Suppressor macrophage treated with lipopolysaccharide for 4 hours (primary cell): ENCODE measurements at places on chromosomes 7 and 10.

GRCh38 chr10:63072951-63073350 lies 60.2 kb upstream of the NRBF2 start:
- no peak for DNase-seq

GRCh38 chr10:124416733-124417132 lies 2.0 kb downstream of the OAT start:
- no peak for DNase-seq

DNA sequence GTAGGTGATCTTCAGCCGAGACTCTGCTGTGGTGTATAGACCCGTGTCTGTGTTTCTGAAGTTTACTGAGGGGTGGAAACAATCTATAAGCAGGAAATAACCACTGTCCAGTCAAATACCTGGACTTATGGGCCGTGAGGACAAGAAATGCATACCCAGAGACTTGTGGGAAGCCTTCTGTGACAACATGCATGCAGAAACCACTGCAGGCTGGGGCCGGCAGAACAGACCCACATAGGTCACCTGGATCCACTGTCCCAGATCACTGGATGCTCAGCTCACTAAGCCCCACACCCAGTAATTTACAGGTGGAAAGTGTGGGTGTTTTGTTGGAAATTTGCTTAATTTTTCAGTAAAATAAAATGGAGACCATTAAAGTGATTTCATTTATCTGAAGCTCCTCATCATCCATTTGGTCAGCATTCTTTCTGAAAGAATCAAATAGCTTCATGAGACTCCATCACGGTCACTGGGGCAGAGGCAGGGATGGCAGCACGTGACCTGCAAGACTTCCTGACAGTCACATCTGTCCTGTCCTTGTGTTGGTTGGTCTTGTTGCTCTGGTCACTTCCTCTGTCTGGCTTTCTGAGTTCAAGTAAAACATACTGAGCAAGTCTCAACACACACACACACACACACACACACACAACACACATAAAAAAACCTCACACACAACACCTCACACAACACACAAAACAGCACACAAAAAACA lies 108.3 kb downstream of the TNS3 start:
- DNase-seq: peak; percentile 58

- DNase-seq: no peak
These were observed 2.0 kb downstream of the ZNF775 start for GRCh38 chr7:150381096-150381495.

GRCh38 chr10:71521504-71522441 lies 125.1 kb downstream of the CDH23 start:
- no peak for DNase-seq

DNA sequence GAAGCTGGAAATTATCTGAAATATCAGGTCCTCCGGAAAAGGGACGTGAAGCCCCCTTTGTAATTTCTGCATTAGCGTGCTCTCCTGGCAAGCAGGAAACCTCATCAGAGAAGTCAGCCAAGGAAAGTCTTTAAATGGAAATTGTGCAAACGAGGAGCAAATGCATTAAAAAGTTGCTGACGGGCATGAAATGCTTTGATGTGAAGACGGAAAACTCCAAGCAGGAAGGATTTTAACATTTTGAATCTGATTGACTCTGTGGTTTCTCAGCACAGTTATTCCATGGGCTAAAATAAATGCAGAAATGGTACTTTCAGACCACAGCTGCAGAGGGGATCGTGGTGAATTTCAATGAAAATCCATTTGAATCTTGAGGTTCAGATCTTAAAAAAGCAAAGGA lies 167.8 kb downstream of the AHR start:
- no peak for DNase-seq

DNA sequence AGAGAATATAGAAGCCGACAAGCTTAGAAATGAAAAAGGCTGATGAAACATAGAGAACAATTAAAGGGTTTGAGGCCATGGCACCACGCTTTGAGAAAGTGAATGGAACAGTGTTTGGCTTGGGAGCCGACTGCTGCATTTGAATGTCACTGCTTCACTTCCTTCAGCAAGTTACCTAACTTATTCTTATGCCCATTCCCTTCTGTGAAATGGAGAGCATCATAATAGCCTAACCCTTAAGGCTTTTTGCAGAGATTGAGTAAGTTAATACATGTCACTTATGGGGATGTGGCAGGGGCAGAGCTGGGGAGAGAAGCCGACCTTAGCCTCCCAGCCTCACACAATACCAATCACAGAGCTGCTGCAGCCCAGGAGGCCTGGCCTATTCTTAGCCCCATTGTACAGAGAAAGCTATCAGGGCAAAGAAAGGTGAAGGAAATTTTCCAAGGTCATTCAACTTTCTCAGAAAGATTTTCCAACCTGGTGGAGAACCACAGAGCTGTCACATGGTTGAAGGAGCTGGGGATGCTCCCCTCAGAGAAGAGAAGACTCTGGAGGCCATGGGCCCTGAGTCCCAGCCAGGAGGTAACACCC lies 186.0 kb upstream of the GDF10 start:
- DNase-seq: no peak

DNA sequence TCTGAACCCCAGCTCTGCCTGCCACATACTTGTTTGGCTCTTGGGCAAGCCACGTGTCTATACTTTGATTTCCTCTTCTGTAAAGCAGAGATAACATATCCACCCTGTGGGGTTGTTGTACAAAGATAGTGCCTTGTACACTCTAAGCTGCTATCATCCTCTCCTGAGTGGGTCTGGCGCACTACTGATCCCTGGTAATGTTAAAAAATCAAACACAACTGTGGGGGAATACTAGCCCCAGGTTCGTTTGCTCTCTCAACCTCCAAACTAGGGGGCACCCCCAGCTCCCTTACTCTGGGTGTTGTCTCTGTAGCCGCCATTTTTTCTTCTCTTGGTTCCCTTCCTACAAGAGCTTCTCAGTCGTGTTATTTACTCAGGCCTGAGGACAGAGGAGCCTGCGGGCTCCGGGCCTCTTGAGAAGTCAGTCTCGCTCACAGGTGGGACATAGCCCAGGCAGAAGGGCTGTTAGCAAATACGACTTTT lies 1.0 kb downstream of the POLM start:
- no peak for DNase-seq

DNA sequence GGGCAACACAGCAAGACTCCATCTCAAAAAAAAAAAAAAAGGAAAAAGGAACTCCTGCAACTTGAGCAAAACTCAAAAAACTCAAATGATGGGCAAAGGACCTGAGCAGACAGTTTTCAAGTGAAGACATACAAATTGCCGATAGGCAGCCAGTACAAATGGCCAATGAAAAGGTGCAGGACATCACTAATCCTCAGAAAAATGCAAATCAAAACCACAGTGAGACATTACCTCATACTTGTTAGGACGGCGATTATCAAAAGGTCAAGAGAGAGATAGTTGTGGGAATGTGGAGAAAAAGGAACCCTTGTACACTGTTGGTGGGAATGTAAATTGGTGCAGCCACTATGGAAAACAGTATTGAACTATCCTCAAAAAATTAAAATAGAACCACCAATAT lies 16.8 kb downstream of the SVOPL start:
- no peak for DNase-seq

GRCh38 chr10:93138113-93138870 lies 64.6 kb downstream of the CYP26A1 start:
- DNase-seq: no peak
